Fibroblast of lung (primary cell): ENCODE measurements at places on chromosomes 5 and 9. TPM values are rescaled to one million over a fixed set of nuclear protein-coding genes. Genes with fewer than 3 reads are reported as not detected.

DNA sequence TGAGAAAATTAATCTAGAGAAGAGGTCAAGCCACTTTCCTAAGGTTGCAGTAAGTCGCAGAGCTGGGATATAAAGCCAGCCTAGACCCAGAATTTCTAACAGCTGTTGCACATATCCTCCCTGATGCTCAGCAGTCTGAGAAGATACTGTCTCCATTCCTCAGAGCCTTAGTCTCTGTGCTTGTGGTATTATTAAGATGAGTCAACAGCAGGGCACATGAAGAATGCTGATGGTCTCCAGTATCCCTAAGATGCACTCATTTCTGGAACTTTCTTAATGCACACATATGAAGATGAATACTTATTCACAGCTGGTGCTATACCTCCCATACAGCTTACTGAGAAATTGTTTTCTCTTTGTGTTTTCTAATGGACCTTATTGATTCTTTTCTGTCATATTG, 32.5 kb downstream of the SGCD start:
- no peaks in the 10 kb centered on the region for H3K27me3 ChIP-seq
- H3K4me3 ChIP-seq, result no peak overlapping the region
- no peak overlapping the region for H3K27ac ChIP-seq
- no peaks in the 10 kb centered on the region for H3K36me3 ChIP-seq
- H3K4me1 ChIP-seq, result peaks cover 3% of the 10 kb centered on the region

DNA sequence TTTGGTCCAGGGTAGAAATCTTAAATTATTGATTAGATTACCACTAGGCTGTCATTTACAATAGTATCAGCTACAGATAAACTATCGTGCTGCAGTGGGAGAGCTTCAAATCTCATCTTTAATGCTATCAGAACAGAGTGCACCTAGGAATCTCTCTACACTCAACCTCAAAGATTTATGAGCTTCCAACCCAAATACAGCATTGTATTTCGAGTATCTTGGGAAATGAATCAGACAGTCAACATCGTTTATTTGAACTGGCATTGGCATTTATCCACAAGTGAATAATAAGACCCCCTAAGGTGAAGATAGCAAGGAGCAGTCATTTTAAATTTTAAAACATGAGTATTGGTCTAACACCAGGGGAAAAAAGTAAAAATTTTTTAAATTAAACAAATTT, 1203.2 kb downstream of the CDH12 start:
- no peaks in the 10 kb centered on the region for H3K4me1 ChIP-seq
- peak; percentile 12 for DNase-seq
- no peaks in the 10 kb centered on the region for H3K27me3 ChIP-seq
- no peaks in the 10 kb centered on the region for H3K36me3 ChIP-seq
- no peak overlapping the region for H3K4me3 ChIP-seq
- H3K27ac ChIP-seq, result no peak overlapping the region

- no peak for DNase-seq
- no peaks in the 10 kb centered on the region for H3K27me3 ChIP-seq
- H3K36me3 ChIP-seq, result no peaks in the 10 kb centered on the region
- H3K27ac ChIP-seq, result no peak overlapping the region
- H3K4me1 ChIP-seq, result no peaks in the 10 kb centered on the region
Measured at GRCh38 chr5:6484446-6484845, 35.8 kb downstream of the UBE2QL1 start.

DNA sequence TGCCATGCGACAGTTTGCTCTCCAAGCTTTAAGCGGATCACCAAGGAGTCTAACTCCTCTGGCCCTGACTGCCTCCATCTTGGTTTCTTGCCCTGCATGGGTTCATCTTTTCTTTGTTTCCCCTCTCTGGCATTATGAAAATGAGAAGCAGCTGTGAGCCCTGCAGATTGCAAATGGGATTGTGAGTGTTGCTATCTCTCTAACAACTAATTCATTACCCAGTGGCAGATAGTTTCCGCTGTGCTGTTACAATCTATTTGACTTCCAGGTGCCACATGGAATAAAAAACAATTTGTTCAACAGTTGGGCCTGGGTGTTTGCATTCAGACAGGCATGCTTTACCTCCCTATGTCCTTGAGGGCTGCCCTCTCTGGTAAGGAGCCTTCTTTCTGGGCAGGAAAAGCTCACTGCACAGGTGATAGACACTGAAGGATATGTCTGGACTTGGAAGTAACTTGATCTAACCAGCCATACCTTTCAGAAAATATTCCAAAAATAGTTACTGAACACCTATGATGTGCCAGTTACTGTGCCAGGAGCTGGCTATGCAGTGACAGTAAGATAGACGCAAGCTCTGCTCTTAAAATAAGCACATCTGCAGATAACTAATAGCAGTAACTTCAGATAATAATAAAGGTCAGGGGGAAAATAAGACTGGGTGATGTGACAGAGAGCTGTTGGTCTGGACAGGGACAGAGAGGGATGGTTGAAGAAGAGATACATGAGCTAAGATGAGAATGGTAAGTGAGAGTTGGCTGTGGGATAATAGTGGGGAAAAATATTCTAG, 40.1 kb downstream of the GRIA1 start:
- DNase-seq, result no peak
- no peaks in the 10 kb centered on the region for H3K27me3 ChIP-seq
- H3K36me3 ChIP-seq, result no peaks in the 10 kb centered on the region
- no peaks in the 10 kb centered on the region for H3K4me1 ChIP-seq
- H3K4me3 ChIP-seq, result no peak overlapping the region

DNA sequence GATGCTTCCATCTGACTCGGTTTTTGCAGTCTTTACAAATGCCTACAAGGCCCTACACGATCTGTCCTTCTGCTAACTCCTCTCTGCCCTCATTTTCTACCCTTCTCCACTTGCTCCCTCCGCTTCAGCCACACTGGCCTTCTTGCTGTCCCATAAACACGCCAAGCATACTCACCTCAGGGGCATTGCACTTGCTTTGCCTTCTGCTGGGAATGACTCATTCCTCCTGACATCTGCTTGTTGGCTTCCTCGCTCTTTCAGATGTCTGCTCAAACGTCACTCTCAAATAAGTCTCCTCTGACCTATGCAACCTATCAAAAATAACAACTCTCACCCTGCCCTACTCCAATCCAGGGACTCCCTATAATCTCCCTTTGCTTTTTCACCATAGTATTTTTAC, 28.2 kb downstream of the CDC25C start:
- no peaks in the 10 kb centered on the region for H3K36me3 ChIP-seq
- H3K4me3 ChIP-seq, result no peak overlapping the region
- H3K27ac ChIP-seq, result no peak overlapping the region
- peak; percentile 23 for DNase-seq
- no peaks in the 10 kb centered on the region for H3K27me3 ChIP-seq
- no peaks in the 10 kb centered on the region for H3K4me1 ChIP-seq

DNA sequence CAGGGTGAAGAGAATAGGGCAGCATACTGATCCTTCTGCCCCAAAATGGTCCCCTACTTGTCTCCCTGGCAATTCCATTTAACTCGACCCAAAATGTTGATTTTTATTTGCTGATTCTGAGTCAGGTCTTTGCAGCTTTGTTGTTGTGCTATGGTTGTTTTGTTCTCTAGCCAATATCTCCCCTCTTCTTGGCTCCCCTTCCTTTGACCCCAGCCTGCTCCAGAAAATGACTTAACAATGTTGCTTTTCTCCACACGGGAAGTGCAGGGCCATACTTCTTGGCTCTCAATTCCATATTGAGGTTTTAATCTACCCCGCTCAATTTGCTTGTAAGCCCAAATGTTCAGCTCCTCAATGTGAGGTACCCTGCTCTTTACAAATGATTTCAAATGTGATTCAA, 330.0 kb downstream of the RASEF start:
- peak; percentile 14 for DNase-seq
- H3K27me3 ChIP-seq, result no peaks in the 10 kb centered on the region
- H3K4me3 ChIP-seq, result no peak overlapping the region
- no peaks in the 10 kb centered on the region for H3K36me3 ChIP-seq

GRCh38 chr9:125758986-125759763, 12.0 kb downstream of the PBX3 start:
- DNase-seq, result no peak
- no peak overlapping the region for H3K27ac ChIP-seq
- H3K36me3 ChIP-seq, result peaks cover 1% of the 10 kb centered on the region
- peak overlapping the region; percentile 52 for H3K4me3 ChIP-seq
- H3K4me1 ChIP-seq, result peaks cover 10% of the 10 kb centered on the region

DNA sequence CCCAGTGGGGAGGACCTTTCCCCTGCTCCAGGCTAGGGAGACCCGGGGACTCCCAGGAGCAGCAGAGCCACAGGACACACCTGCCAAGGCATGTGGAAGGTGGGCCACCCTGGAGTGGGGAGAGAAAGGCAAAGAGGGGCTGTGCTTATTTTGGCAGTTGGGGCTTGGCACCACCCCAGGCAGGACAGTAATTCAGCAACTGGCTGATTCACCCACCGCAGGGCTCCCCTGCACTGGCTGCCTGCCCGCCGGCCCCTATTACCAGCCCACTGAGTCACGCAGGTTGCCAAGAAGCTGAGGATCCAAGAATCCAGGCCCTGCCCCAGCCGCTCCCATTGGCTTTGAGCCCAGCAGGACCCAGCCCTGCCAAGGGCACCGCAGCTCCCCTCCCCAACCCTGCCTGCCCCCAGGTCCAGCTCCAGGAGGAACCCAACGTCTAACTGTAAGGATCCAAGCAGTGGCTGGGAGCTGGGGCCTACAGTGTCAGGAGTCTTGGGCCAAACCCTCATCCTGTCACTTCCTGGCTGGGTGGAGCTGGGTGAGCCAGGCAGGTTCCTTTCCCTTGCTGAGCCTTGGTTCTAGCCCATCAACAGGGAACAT, 14.2 kb upstream of the RALGDS start:
- no peak overlapping the region for H3K4me3 ChIP-seq
- peak; percentile 94 for DNase-seq
- peak overlapping the region; percentile 94 for H3K27ac ChIP-seq
- H3K4me1 ChIP-seq, result peaks cover 33% of the 10 kb centered on the region
- no peaks in the 10 kb centered on the region for H3K36me3 ChIP-seq

DNA sequence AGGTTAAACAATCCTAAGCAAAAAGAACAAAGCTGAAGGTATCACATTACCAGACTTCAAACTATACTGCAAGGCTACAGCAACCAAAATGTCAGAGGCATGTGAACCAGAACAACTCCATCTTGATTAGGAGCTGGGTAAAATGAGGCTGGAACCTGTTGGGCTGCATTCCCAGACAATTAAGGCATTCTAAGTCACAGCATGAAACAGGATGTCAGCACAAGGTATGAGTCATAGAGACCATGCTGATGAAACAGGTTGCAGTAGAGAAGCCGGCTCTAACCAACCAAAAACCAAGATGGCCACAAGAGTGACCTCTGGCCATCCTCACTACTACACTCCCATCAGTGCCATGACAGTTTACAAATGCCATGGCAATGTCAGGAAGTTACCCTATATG, 252.0 kb downstream of the RASEF start:
- no peaks in the 10 kb centered on the region for H3K27me3 ChIP-seq
- DNase-seq, result peak; percentile 92
- no peak overlapping the region for H3K27ac ChIP-seq
- H3K4me1 ChIP-seq, result no peaks in the 10 kb centered on the region

DNA sequence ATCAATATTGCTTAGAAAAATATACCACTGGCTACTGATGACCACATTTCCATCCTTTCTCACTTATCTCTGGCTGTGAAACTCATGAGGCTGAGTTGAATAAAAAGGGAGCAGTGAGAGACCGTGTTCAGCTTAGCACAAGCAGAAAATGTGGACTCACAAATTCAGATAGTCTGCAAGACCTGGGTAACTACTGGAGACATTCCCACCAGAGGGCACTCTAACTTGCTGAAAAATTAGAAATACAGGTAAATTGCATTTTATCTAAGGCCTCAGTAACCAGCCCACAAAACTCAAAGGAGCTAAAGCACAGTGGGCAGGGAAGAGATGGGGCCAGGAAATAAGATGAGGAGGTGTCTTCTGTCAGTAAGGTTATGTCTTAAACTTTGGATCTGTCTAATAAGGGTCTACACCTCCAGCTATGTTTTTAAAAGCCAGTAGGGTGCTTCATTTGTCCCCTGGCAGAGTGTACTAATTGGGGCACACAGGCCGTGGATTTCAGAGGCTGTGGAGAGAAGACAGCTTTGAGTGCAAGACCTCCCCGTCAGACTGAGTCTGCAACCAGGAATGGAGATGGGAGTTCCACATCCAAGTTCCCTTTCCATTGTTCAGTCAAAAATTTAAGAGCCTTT, 8.7 kb upstream of the NDUFB6 start:
- H3K27me3 ChIP-seq, result no peaks in the 10 kb centered on the region
- H3K4me1 ChIP-seq, result no peaks in the 10 kb centered on the region
- no peak overlapping the region for H3K4me3 ChIP-seq
- H3K27ac ChIP-seq, result no peak overlapping the region

GRCh38 chr9:128992995-128993394, 35.1 kb downstream of the SH3GLB2 start:
- peaks cover under 1% of the 10 kb centered on the region for H3K4me1 ChIP-seq
- H3K27ac ChIP-seq, result no peak overlapping the region
- no peak for DNase-seq
- no peaks in the 10 kb centered on the region for H3K27me3 ChIP-seq

DNA sequence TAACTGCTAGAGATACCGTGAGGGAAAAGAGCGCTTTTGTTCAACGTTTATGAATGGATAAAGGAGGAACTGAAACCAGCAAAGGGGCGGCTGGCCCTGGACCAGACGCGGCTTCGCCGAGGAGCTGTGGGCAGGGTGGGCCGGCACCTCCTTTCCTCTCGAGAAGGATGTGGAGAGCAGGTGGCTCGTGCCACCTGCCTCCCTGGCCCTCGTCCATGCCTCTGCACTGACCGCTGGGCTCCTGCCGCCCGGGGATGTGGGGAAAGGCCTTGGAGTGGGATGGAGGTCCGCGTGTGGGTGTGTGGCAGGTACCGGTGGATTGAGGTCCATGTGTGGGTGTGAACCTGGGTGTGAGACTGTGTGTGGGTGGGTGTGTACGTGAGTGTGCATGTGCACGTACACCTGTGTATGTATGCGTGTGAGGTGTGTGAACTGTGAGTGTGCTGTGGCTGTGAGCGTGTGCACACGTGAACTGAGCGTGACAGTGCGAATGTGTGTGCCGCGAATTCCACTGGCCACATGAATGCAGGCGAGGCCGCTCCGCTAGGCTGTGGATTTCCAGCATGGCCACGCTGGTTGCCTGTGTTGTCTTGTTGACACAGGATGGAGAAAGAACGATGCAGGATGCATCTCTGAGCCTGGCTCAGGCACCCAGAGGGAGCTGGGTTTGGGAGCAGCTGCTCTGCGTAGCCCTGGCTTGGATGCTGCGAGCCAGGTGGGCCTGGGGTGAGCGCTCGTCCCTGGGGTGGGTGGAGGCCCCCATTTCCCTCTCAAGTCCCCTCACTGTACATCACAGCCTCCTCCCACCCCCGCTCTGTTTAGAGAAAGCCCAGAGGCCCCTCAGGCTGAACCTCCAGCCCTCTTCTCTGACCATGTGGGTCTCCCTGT, 4.4 kb upstream of the CEP72 start:
- no peaks in the 10 kb centered on the region for H3K4me1 ChIP-seq
- no peak for DNase-seq
- peaks cover 7% of the 10 kb centered on the region for H3K27me3 ChIP-seq
- no peak overlapping the region for H3K4me3 ChIP-seq

DNA sequence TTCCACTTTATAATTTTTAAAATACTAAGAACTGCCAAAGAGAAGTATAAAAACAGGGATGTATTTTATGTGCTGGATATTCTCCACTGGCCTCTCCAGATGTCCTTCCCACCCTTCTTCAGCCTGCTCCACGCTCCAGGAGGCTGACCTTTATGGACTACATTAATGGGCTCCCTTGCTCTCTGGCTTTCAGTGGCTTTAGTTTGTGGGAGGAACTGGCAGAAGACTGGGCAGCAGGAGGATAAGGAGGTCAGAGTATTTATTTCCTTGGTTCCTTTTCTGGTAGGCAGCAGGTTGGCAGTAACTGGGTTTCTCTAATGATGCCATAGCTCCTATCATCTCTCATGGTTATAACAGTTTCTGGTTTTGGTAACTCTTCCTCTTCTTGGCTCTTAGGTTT, 133.9 kb downstream of the PAM start:
- H3K4me1 ChIP-seq, result no peaks in the 10 kb centered on the region
- no peaks in the 10 kb centered on the region for H3K36me3 ChIP-seq
- H3K27me3 ChIP-seq, result no peaks in the 10 kb centered on the region

The AFAP1L1 gene
- total RNA-seq, result 7.1 and 9.5 TPM in 2 replicates

The PCDHA1 gene
- total RNA-seq, result under 0.01 TPM in 2 replicates

The RASEF gene
- 0.51 and 1.2 TPM in 2 replicates for total RNA-seq

The SLC6A19 gene
- not detected in 2 replicates for total RNA-seq

The S1PR3 gene
- total RNA-seq, result 20.5 and 23.1 TPM in 2 replicates
